ENCODE measurements at places on chromosomes 1 and 21.

- no peak for DNase-seq
These were observed 32.2 kb downstream of the SIPA1L2 start for GRCh38 chr1:232597721-232598120.

DNA sequence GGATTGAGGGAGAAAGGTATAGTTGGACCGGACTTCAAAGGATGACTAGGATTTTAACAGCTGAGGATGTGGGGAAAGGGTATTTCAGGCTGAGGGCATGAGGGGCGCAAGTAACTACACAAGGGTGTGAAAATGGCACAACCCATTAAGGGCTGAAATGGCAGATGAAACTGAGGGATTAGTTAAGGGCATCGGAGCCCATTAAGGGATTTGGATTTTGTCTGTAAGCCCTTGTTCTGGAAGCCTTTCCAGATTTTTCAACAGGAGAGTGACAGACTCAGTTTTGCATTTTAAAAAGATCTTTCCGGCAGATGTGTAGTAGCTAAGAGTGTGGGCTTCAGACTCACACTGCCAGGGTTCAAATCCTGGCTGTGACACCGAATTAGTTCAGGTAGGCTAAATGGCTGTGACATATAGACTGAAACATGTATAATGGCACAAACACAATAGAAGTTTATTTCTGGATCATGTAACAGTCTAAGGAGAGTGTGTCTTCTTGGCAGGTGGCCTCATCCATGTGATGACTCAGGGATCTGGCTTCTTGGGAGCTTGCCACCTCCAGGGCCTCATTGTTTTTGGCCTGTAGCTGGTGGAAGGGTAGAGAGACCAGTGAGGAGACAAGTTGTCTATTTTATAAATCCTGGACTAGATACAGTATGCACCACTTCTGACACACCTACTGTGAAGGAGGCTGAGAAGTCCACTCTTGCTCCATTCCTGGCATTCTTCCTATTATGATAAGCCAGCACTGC is 49.6 kb downstream of the UBE2T start:
- no peak for DNase-seq

DNA sequence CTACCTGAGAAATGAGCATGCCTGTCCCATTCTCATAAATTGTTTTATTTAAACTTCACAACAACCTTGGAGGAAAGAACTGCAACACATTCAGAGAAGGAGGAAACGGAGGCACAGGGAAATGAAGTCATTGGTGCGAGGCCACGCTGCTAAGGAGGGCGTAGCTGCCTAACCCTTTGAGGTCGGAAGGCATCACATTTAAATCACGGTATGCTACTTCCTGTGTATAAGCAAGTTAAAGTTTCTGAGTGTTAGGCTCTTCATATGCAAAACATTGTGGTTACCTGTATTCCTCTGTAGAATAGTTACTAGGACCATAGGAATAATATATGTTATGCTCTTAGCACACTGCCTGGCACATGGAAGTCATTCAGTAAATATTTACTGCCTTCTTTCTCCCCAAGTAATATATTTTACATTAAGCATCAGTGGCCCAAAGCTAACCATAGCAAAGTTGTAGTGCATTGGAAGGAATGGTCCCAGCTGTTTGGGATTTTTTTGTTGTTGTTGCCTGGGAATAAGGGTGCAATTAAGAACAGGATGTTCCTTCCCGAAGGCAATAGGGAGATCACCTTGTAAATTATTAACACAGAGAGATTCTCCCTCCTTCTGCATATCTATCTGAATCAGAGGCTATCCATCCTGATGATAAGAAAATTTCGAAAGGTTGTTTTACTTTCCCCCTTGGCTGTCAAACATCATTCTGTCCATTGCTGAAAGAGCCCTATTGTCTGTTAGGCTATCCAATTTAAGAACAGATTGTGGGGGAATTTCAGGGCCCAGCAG is 192.2 kb upstream of the C8B start:
- DNase-seq = no peak

GRCh38 chr1:219505886-219506285 is 107.0 kb downstream of the ZC3H11B start:
- no peak for DNase-seq

GRCh38 chr1:234603221-234604204 is 6.5 kb downstream of the IRF2BP2 start:
- peak; percentile 34 for DNase-seq

DNA sequence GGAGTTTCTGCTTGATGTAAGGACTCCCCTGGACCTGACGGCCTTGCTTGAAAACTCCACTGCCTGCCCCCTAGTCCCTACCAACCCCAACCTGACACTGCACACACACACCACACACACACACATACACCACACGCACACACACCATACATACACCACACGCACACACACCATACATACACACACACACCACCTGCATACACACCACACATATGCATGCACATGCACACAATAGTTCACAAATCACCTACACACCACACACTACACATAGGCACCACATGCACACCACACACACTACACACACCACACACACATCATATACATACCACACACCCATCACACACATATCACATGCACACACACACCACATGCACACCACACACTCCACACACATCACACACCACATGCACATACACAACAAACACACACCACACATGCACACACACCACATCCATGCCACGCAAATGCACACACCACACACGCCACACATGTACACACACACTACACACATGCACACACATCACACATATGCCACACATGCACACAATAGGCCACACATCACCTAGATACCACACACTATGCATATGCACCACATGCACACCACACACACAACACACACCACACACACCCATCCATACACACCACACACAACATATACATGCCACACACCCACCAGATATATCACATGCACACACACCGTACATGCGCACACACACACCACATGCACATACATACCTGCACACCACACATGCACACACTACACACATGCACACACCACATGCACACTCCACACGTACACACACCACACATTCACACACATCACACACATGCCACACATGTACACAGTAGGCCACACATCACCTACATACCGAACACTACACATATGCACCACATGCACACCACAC is 3.7 kb downstream of the CASQ1 start:
- no peak for DNase-seq

DNA sequence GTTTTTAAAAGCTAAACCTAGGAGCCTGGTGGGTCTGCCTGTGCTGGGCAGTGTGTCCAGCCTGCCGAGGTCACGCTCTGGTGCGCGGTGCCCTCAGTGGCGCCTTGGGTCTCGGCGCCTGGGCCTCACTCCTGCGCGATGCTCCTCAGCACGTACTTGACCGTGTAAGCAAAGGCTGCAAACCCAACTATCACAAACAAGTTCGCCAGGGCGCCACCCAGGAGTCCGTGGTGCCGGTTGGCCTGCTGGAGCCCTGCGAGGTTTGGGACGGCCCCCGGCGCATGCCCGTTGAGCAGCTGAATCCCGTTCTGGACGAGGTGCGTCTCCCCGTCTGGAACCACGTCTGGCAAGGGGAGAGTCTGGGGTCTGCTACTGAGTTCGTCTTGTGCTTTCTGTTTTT is 8.6 kb upstream of the C1QTNF12 start:
- no peak for DNase-seq

- no peak for DNase-seq
These were observed 4.3 kb downstream of the HES3 start for GRCh38 chr1:6248161-6248776.

DNA sequence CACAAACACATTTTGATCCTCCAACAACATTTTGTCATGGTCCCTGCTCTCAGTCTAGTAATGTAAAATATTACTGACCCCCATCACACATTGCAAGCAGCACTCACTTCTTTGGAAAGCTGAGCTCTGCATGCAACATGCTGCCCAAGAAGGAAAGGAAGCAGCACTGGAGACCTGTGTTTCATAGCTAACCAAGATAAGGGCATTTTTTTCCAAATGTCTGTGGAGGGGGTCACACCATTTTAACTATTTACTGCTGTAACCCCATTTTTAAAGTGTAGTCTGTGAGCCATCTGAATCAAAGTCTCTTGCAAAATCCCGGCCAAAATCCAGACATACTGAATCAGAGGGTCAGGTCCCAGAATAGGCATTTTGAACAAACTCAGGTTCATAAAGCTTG is 4.5 kb upstream of the RASSF5 start:
- DNase-seq = no peak

DNA sequence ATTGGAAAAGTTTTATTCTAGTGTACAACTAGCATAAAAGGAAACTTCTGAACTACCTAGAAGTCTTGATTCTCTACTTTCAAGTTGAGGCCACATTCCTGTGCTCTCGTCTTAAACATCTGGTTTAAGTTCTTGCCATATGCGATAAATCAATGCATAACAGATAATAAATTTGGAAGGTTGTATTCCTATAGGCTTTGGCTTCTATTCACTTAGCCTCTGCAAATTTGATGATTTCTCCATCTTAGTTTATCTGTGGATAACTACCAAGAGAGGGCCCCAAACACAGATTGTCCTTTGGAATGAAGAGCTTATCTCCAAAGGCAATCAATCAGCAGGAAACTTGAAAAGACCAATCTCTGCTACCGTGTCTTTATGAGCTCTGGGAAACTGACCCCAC is 11.7 kb upstream of the RNF2 start:
- DNase-seq = no peak

DNA sequence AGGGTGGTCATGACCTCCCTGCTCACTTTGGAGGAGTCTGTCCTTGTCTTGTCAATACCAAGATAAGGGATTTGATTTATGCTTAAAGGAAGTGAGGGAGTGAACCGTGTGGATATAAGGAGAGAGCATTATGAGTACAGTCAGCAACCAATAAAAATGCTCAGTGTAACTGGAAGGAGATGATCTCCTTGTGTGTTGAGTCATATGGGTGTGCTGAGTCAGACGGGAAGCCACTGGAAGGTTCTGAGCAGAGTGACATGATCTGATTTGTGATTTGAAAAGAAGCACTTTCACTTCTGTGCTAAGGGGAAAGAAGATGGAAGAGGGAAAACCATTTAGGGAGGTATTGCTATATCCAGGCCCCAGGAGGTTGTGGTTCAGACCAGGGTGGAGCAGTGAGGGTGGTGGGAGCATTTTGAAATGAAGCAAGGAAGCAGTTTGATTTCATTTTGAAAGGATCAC is 2.5 kb upstream of the BCL10 start:
- DNase-seq = peak; percentile 76

- DNase-seq = no peak
These were observed 39.8 kb downstream of the TBX15 start for GRCh38 chr1:118948351-118948750.

DNA sequence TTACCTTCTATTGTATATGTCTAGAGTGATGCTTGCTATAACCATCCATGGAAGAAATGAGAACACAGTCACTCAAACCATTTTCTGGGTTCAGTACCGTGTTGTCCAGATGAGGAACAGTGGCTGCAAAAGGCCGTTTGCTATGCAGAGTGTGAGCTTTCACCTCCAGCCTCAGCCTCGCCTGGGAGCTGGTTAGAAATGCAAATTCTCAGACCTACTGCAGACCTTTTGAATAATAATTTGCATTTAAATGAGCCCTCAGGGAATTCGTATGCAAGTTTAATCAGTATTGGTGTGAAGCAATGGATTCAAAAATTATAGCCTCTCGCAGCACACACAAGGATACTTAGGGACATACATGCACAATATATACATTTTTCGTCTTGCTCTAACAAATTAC is 24.1 kb downstream of the KCNJ15 start:
- no peak for DNase-seq

GRCh38 chr1:51728611-51729155 is 111.8 kb downstream of the OSBPL9 start:
- DNase-seq = no peak

- DNase-seq = no peak
These were observed 11.4 kb downstream of the MAGI3 start for GRCh38 chr1:113401728-113402127.

- no peak for DNase-seq
These were observed 155.7 kb downstream of the AMY1C start for GRCh38 chr1:103905363-103905762.

GRCh38 chr1:109243221-109243620 is 6.1 kb upstream of the CELSR2 start:
- no peak for DNase-seq

DNA sequence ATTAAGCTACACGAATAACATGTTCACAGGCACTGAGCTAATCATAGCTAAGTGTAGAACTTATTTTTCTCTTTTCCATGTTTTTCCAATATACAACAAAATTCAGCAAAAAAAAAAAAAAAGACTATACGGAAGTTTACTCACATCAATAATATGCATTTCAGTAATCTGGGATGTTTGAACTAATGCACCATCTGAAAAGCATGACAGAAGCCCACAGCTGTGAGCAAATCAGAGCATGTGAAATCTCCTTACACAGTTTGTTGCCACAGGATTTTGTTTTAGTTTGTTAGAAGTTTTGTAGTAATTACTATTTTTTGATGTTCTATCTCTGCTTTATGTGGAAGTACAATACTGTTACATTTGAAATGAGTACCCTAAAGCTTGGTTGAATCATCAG is 1051.7 kb downstream of the TTLL7 start:
- no peak for DNase-seq

DNA sequence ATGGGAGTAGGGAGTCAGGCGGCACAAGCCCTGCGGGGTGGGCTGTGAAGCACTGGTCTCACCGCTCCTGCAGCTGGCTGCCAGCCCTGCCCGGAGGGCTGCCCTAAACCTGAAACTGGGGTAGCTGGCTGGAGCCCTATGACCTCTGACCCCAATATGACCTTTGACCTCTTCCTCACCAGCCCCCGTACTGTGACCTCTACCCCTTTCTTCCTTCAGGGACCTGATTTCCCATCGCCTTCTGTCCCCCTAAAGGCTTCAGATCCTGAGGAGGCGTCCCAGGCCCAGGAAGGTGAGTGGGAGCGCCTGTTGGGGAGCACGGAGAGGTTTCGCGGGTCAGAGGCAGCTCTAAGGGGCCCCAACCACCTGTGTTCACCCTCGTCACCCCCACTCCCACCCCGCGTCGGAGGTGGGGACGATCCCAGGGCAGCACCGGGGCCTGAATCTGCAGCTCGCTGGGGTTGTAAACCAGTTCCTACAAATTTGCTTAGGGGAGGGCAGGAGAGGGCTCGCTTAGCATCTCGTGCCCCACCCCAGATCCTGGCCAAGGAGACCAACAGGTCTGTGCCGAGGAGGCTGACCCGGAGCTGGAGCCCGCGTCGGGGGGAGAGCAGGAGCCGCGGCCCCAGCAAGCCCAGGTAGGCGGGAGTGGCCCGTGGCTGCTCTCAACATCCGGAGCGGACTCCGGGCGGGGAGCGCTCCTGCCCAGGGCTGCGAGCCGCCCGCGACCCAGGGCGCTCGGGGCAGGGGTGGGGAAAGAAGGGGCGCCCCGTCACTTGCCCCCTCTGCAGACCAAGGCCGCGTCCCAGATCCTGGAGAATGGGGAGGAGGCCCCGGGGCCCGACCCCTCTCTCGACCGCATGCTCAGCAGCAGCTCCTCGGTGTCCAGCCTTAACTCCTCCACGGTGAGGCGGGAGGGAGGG is 7.3 kb downstream of the SYTL1 start:
- DNase-seq = no peak
